Natural killer cell treated with Interleukin-12 subunit alpha and Interleukin-12 subunit beta and Interleukin-15 and Interleukin-18, amount 100 ng/mL, for 72 hours (primary cell): ENCODE measurements at places on chromosomes 11 and 22.

DNA sequence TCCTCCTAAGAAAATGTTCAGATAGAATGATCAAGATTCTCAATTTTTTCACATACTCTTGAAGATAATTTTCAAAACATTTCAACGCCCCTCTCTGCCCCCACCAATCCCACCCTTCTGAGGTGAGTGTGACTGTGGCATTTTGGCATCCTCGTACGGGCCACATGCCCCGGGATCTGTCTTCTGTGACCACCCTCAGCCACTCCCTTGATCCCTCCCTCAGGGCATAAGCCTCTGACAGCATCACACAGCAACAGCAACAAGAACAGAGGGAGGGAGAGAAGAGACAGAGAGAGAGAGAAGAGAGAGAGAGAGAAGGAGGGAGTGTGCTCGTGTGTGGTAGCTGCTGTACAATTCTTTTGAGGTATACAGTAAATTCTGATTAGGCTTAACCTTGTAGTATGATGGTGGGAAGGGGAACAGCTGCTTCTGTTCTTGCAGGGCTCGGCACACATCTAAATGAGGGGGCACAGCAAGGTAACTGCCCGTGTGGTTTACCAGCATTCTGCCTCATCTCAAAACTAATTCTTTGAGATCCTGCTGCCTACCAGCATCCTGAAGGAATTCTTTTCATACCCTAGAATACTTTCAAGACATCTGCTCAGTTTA, 21.4 kb downstream of the SCUBE2 start:
- no peak for DNase-seq

DNA sequence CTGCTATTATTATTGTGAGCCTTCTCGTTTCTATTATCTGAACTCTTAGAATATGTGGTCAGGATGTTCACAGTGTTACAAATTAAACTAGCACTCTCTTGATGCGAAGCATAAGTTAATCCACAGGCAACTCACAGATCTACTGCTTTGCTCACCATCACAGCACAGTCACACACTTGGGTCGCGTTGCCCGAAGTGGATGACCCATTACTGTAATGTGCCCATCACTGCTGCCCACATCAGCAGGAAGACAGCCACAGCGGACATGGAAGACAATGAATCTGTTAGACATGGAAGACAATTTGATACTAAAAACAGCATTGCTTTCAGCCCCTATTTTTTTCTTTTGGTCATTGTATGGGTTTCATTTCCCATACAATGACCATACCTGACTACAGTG, 216.4 kb upstream of the B3GAT1 start:
- no peak for DNase-seq

DNA sequence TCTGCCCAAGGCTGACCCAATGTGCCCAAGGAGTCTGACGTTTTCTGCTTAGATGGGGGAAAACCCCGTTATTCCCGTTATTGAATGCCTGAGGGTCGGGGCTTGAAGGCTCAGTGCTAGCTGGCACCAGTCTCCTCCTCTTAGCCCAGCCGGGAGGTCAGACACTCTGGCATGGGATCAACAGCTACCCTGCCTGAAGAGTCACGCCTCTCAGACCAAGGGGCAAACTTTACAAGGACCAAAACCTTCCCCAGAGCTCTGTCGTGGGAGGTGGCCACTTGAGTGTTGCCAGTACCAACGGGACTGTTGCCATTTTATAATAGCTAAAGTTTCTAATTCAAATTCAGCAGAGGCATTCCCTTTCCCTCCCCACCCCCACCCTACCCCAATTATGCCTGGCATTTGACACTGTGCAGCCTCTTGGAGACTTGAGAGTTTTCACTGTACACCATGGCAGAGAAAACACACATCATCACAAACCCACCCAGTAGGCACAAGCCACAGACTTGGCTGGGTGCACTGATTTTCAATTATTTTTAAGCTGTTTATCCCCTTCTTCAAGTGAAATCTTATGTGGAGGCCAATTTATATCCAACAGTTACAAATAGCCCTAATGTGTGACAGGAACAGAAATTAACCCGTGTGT, 137.5 kb upstream of the SYT13 start:
- no peak for DNase-seq

- no peak for DNase-seq
Measured at GRCh38 chr11:106030609-106031008, 8.6 kb upstream of the MSANTD4 start.

DNA sequence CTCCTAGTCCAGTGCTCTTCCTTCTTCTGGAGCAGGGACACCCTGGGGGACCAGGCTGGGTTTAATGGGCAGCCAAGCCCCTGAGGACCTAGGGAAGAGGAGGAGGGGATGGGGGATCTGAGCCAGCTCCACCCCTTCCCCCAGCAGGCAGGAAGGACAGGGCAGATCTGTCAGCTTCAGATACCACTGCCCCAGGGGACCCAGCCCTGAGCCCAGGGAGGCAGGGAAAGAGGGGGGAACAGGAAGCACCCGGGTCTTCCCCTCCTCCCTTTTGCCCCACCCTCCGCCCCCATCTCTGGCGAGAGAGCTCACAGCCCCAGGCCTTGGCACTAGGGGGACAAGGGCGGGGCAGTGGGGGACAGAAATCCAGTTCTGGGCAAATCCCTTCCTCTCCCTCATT, 11.7 kb upstream of the SOX10 start:
- no peak for DNase-seq

GRCh38 chr11:5933116-5933515, 8.9 kb upstream of the OR56A3 start:
- no peak for DNase-seq

- DNase-seq, result peak; percentile 65
Measured at GRCh38 chr11:66371627-66372415, at the start of gene SLC29A2. Gene SLC29A2, minus strand, starts transcription at chr11:66371760. Its CDS starts 169 bp downstream, at chr11:66371591.

- no peak for DNase-seq
Measured at GRCh38 chr11:131109790-131110189, 193.5 kb upstream of the SNX19 start.

DNA sequence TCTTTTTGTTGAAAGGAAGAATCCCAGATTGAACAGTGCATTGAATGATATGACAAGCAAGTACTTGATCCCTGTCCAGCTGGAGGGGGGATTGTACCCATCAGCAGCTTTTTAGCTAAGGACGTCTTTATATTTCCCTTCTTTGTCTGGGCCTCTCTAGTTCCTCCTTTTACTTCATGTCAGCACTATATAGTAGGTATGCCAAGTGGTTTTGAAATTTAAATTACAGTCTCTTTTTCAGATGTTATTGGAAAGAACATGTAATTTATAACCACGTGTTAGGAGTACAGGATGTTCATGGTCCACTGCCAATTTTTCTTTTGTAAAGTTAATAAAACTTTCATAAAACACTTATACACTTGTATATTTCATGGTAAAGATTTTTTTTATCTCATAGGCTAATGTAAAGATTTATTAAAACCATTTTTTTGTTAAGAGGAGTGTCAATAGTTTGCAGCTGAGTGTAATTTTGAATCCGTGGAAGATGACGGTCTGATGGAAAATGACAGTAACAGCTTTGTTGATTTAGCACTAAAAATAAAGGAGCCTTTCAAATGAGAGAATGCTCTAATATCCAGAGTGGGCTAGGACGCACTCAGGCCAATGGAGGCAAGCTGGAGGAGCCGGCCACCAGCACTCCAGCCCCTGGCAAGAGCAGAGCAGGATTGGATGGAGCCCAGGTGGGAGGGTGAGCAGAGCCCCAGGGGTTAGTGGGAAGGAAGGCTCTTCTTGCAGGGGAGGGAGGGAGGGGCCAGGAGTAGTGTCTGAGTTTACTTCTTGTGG, 488.3 kb downstream of the INSC start:
- DNase-seq, result no peak

- no peak for DNase-seq
Measured at GRCh38 chr22:24424901-24425775, 2.3 kb upstream of the ADORA2A start.

DNA sequence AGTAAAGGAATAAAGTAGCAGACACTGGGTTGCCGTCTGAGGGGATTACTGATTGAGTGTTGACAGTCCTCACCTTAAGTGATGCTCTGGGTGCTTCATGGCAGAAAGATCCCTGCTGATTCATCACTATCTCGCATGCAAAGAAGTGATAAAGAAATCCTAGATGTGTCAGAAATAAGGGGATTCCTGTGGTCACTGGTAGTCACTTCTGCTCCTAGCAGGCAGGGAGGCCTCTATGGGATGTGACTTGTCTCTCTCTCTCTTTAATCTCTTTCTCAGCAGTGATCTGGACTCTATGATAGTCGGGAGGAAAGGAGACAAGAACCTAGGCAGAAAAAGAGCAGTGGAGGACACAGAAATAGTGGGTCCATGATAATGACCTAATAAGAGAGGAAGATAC, 30.9 kb upstream of the OR56A1 start:
- no peak for DNase-seq

DNA sequence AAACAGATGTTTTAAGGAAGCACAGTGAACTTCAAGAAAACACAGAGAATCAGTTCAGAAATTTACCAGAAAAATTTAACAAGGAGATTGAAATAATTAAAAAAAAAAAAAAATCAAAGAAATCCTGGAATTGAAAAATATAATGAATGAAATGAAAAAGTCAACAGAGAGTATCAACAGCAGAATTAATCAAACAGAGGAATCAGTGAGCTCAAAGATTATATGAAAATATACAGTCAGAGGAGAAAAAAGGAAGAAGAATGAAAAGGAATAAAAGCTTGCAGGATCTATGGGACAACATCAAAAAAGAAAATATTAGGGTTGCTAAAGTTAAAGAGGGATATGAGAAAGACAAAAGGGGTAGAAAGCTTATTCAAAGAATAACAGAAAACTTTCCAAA, 82.3 kb downstream of the XRRA1 start:
- no peak for DNase-seq

DNA sequence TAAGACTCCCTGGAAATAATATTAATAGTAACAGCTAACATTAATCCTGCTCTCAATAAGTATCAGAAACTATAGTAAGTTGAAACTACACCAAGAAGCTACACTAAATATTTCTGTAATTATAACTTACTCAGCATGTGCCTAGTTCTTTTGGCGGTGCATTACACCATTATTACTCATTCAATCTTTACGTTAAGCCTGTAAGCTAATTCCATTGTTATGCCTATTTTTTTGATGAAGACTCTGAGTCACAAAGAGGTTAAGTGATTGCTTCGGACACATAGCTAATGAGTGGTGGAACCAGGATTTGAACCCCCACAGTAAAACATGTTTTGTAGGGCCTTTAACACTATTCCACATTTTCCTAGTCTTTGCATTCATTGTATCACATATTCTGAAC, 111.6 kb downstream of the RASSF10 start:
- no peak for DNase-seq

DNA sequence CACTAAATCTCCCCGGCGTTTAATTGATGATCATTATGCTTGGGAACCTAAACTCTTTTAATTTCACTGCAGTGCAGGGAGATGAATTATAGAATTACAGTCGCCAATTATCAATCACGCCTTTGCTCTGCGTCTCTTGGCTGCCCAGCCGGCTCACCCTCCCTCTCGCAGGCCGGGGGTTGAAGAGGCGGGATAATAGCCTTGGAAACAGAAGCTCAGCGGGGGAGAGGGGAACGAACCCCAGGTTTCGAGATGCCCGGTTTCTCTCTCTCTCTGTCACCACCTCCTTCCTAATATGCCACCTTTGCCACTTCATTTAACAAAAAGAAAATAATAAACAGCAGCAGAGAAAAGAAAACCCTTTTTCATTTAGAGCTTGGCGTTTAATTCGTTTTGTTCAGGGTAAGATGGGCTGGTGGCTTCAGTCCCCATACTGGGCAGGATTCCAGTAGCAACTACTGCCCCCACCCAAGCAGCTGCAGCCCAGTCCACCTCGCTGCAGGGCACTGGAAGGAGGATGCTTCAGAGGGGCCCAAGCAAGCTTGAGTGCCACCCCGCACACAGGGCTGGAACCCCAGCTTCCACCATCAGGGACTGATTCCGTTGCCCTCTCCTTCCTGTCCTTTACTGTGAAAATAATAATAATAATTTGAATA, 271.7 kb downstream of the BUD13 start:
- no peak for DNase-seq

GRCh38 chr11:111360150-111361043, 18.7 kb downstream of the POU2AF1 start:
- DNase-seq, result no peak

- no peak for DNase-seq
Measured at GRCh38 chr11:72639502-72640375, 34.5 kb downstream of the PDE2A start.

DNA sequence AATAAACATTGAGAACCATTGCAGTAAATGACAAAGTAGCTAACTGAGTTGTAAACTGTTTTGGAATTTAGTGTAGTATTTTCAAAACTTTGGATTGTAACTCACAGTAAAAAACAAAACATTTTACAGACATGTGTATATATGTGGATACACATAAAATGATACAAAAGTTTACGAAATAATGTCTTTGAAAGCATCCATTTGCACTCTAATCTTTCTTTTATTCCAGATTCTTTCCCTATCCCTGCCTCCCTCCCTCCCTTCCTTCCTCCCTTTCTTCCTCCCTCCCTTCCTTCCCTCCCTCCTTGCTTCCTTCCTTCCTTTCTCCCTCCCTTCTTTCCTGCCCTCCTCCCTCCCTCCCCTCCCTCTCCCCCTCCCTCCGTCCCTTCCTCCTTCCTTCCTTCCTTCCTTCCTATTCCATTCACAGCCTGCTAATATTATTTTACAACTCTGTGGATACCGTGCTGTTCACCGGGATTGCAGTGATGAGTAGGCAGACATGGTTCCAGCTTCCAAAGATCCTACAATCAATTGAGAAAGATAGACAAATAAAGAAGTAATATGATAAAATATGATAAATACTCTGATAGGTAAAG, 3.5 kb downstream of the RRM1 start:
- no peak for DNase-seq

DNA sequence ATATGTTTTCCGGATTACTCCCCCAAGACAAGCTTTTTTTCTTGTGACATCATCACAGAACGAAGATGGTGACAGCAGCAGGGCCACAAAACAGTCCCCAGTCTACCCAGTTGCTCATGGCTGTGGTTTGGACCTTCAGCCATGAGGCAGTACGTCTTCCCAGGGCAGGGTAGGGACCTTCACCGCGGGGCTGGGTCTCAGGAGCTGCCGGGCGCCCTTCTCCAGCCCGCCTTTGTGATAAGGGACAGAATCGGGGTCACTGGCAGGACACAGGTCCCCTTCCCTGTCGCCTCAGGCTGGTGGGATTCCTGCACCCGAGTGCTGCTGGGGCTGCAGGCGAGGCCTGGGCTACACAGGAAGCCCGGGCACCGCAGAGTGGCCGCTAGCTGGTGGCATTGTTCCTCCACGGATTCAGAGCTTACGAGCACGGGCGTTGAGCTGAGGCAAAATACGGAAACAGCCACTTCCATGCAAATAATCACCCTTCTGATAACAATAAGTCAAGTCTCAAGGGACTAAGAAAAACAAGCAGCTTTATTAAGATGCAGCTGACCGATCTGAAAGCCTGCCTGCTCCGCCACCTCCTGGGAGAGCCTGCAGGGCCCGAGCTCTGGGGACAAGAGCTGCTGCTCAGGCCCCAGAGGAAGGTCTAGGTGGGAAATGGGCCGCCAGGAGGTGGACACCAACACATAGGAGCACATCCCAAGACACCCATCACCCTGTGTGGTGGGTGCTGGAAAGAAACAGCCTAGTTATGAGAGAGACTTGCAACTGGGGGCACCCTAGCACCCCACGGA, 12.3 kb downstream of the TBX1 start:
- DNase-seq, result no peak

- no peak for DNase-seq
Measured at GRCh38 chr22:23533771-23534191, 46.3 kb downstream of the IGLL1 start.
